Midbrain (tissue), 1 donor: ENCODE measurements at places on chromosomes 7 and 10.

- no peak for DNase-seq
These were observed 445.4 kb downstream of the TFEC start for GRCh38 chr7:115585015-115585718.

- DNase-seq: no peak
These were observed 30.7 kb downstream of the ST8SIA6 start for GRCh38 chr10:17423632-17424186.

GRCh38 chr7:135855846-135856245, 107.2 kb upstream of the FAM180A start:
- no peak for DNase-seq

DNA sequence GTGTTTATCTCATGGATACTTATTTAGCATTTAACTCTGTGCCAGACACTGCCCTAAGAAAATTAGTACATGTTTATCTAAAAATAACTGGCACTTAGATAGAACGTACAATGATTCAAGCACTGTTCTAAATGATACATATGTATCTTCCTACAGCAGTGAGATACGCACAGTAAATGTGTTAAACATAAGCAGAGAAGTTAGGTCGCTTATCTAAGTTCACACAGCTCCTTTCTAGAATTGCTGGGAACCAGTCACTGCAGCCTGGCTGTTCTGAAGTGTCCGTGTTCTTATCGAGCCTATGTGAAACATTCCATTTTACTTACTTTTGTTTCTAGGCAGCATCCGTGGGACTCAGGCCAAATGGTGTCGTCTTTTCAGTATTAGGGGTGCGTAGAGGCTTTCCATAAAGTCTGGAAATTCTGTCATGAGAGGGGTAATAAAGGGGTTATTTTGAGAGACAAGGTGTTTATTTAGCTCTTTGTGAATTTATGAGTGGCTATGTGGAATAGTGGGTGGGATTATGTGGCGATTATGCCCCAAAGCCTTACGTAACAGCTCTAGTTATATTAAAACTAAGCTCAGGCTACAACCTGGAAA, 186.9 kb downstream of the SND1 start:
- no peak for DNase-seq

- no peak for DNase-seq
These were observed 46.3 kb downstream of the MTPN start for GRCh38 chr7:135930565-135931461.

- DNase-seq: no peak
These were observed 167.0 kb upstream of the CDK1 start for GRCh38 chr10:60611291-60611747.

DNA sequence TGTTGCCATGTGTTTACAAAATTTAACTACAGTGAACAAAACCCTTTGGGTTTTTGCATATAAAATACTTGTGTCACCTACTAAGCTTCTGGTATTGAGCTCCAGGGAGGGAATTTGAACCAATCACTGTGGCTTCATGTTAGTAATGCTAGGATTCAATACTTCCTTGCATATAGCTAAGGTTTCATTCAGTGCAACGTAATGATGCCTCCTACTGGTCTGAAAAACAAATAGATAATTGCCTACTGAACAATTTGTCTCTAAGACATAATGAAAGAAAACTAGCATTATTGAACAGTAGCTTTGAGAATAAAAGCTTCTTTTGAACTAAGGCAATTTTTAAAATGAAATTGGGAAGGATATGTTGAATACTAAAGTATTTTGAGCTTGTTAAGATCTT, 244.4 kb downstream of the ZWINT start:
- no peak for DNase-seq

DNA sequence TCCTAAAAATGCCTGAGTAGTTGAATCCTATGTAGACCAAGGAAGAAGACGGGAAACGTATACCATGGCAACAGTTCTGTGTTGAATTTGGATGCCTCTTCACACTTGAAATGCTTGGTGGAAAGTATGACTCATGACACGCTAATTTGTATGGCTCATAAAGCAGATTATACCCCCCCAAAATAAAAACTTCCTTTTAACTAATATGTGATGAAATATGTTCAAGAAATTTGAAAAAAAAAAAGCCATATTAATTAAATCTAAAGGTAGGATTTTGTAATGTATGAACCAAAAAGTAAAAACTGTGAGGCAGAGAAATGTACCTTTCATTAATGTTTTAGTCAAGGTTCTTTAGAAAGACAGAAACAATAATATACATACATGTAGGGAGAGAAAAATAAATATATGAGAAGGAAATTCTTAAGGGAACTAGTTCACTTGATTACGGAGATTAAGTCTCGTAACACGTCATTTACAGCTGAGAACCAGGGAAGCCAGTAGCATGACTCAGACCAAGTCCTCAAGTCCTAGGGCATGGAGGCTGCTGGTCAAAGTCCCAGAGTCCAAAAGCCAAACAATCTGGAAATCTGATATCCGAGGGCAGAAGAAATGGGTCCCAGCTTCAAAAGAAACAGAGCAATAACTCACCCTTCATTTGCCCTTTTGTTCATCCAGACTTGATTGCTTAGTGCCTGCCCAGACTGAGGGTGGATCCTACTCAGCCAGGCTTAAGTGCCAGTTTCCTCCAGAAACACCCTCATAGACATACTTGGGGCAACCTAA, 485.1 kb downstream of the SEMA3D start:
- no peak for DNase-seq

DNA sequence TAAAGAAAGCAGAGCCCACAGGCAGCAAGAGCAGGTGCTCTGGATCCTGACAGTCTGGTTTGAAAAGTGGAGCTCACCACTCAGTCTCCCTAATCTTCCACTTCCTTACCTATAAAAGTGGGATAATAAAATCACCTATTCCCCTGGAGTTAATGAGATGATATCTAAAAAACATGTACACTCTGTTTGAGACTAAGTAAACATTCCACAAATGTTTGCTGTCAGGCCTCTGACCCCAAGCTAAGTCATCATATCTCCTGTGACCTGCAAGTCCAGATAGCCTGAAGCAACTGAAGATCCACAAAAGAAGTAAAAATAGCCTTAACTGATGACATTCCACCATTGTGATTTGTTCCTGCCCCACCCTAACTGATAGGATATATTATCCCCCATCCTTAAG, 1324.5 kb downstream of the XPNPEP1 start:
- no peak for DNase-seq
